ENCODE measurements at places on chromosomes 12 and 14. TPM values are rescaled to one million over a fixed set of nuclear protein-coding genes. Genes with fewer than 3 reads are reported as not detected.

DNA sequence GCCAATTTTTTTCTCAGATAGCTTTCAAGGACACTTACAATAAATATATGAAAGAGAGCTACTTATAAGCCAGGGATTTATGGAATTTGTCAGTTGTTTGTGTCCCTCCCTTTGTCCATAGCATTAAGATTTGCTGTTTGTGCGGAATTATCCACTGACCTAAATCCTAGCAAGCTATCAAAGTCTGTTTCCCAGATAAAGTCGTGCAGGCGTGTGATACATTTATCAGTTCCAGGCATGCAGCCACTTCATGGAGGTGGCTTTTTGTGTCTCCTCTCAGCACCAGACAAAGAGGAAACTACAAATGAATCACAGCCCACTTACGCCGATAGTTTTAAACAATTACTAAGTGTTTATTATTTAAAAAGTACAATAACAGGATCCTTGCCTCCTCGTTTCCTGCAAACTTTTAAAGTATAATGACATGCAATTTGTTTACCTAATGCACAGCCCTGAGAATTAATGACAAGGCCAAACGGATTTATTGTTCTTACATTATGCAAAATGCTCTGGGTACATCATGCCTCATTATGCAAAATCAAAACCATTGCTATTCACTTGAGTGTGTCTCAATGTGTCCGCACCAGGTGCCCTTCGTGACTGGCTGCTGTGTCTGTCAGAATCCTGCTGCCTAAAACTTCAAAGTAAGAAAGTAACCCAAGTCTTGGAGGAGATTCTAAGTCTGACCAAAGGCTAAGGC, 423.2 kb downstream of the GLT1D1 start:
- H3K36me3 ChIP-seq: no peaks in the 10 kb centered on the region
- DNase-seq: no peak
- no peak overlapping the region for H3K4me3 ChIP-seq

DNA sequence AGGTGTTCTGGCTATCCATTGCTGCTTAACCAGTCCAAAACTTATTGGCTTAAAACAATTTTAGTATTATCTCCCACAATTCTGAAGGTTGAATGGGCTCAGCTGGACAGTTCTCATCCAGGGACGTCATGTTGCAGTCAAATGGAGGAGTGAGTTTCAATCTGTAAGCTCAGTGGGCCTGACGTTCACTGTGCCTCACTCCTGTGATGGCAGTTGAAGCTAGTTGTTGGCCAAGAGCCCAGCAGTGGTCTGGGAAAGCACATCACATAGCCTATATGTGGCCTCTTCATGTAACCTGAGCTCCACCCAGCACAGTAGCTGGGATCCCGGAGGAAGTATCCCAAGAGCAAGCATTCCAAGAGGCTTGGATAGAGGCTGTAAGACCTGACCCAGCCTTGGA, 40.6 kb upstream of the CDKN3 start:
- H3K4me1 ChIP-seq: no peaks in the 10 kb centered on the region
- H3K36me3 ChIP-seq: no peaks in the 10 kb centered on the region
- no peak for DNase-seq
- no peaks in the 10 kb centered on the region for H3K27me3 ChIP-seq

The FITM1 gene
- total RNA-seq: not detected

The DDIT3 gene
- total RNA-seq: 43.3 TPM

GRCh38 chr14:94180655-94181271, 6.6 kb downstream of the PPP4R4 start:
- no peak overlapping the region for H3K4me3 ChIP-seq
- H3K4me1 ChIP-seq: peaks cover under 1% of the 10 kb centered on the region
- H3K27ac ChIP-seq: no peak overlapping the region

The CCDC175 gene
- not detected for total RNA-seq

DNA sequence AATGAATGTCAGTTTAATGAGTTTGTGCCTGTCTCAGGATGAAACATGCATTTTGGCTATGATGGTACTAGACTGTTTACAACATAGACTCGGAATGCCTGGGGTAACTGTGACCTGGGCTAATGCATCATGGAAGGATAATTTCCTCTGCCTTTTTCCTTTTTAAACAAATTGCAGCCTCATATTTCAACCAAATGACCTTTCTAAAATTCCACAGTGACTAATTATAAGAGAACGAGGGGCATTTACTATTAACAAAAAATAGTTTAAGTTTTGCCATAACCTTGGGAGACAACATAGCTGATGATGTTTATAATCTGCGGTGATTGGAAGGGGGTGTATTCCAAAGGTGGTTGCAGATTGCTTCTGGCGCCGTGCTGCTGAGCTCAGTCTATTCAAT, 1140.5 kb downstream of the GALC start:
- DNase-seq: no peak
- no peak overlapping the region for H3K27ac ChIP-seq
- no peaks in the 10 kb centered on the region for H3K36me3 ChIP-seq
- no peaks in the 10 kb centered on the region for H3K4me1 ChIP-seq
- no peak overlapping the region for H3K4me3 ChIP-seq

- H3K4me1 ChIP-seq: no peaks in the 10 kb centered on the region
- H3K4me3 ChIP-seq: no peak overlapping the region
- H3K27me3 ChIP-seq: no peaks in the 10 kb centered on the region
- no peaks in the 10 kb centered on the region for H3K36me3 ChIP-seq
- DNase-seq: no peak
- H3K27ac ChIP-seq: no peak overlapping the region
These were observed 10.1 kb downstream of the AKAP6 start for GRCh38 chr14:32339188-32339587.

The POMT2 gene
- 17.1 TPM for total RNA-seq

DNA sequence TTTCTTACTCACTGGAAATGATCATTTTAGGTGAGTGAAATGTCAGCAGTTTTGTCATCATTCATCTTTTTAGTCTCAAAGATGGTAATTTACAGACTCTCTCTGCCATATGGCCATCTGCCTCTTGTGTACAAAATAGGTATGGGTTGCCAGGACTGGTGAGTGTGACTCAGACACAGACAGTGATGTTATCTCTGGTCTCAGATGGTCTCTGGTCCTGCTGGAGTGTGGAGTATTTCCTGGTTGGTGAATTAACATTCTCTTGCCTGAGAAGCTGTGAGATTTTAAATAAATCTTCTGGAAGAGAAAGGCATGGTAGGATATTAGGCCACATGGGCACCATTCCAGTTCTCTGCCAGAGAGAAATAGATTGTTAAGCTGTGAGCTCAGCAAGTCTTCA, 207.0 kb downstream of the ATP23 start:
- H3K27me3 ChIP-seq: no peaks in the 10 kb centered on the region
- no peaks in the 10 kb centered on the region for H3K4me1 ChIP-seq
- no peak overlapping the region for H3K4me3 ChIP-seq
- no peak overlapping the region for H3K27ac ChIP-seq

DNA sequence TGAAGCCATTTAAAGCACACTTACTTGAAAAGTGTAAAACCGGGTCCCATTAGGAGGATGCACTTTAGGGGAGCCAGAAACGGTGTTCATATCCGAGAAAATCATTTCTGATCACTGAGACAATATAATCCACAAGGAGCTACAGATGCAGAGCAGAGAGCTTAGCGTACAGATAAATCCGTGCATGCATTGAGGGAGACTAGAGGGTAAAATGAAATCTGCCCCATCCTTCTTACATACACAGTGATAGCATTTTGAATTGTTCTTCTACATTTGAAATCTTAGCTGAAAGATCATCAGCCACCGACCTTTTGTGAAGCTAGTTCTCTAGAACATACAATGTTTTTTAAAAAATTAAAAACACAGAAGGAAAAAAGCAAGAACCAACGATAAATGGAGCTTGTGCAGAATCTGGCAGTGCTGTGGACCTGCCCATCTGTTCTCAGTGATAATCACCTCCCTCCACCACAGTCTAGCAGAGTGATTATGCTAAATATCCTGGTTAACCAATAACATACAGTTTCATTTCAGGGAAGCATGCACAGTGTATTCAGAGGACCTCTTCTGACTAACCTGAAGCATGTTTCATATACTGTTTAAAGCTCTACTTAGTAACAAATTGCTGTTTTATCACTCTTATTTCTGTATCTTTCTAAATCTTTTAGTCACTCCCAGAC, 161.1 kb downstream of the PPFIA2 start:
- H3K27me3 ChIP-seq: no peaks in the 10 kb centered on the region
- H3K4me1 ChIP-seq: no peaks in the 10 kb centered on the region
- H3K36me3 ChIP-seq: no peaks in the 10 kb centered on the region
- no peak for DNase-seq

DNA sequence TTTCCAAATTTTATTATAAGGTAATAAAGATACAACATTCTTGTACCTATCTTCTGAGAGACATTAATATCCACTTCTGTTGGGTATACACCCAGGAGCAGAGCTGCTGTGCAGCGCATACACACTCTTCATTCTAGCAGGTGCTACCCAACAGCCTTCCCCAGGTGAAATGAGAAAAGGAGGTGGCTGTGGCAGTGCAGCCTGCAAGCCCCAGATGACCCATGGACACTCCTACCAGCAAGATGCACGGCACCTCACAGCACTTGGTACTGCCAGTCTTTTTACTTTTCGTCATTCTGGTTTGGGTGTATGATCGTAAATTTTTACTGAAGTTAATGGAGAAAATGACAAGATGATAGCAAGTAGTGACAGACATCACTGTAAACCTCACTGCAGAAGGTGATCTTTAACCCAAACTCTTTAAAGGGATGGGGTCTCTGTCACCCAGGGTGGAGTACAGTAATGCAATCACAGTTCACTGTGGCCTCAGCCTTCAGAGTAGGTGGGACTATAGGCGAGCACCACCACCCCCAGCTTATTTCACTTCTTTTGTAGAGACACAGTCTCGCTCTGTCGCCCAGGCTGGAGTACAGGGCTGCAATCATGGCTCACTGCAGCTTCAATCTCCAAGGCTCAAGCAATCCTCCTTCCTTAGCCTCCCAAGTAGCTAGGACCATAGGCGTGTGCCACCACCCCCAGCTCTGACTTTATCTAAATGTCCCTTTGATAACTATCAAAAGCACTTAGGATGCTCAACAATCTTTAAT, 26.5 kb downstream of the VPS37B start:
- no peaks in the 10 kb centered on the region for H3K27me3 ChIP-seq
- DNase-seq: peak; percentile 27
- peaks cover 15% of the 10 kb centered on the region for H3K36me3 ChIP-seq
- no peaks in the 10 kb centered on the region for H3K4me1 ChIP-seq
- no peak overlapping the region for H3K4me3 ChIP-seq

DNA sequence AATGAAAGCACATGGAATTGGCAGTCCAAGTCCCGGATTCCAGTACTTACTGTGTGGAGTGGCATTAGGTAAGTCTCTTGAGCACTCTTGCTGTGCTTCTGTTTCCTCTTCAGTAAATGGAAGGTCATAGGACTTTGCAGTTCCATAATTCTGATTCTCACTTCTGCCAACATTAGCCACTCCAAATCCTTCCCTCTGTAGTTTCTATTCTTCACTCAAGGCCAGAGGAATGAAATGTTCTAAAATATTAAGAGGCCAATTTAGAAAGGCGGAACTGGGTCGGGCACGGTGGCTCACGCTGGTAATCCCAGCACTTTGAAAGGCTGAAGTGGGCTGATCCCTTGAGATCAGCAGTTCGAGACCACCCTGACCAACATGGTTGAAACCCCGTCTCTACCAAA, 19.8 kb upstream of the SLC5A8 start:
- H3K27me3 ChIP-seq: no peaks in the 10 kb centered on the region
- DNase-seq: no peak
- H3K4me1 ChIP-seq: no peaks in the 10 kb centered on the region

The CFAP54 gene
- 1.1 TPM for total RNA-seq

DNA sequence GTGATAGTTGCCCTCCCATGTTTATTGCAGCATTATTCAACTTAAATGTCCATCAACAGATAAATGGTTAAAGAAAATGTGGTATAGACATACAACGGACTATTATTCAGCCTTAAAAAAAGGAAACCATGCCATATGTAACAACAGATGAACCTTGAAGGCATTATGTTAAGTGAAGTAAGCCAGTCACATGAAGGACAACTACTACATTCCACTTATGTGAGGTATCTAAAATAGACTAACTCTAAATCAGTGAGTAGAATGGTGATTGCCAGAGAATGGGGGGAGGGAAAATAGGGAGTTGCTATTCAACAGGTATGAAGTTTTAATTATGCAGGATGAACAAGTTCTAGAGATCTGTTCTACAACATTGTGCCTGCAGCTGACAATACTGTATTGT, 10.1 kb downstream of the PCNX4 start:
- no peaks in the 10 kb centered on the region for H3K36me3 ChIP-seq
- DNase-seq: no peak
- no peak overlapping the region for H3K27ac ChIP-seq
- no peak overlapping the region for H3K4me3 ChIP-seq
- H3K27me3 ChIP-seq: no peaks in the 10 kb centered on the region

- no peaks in the 10 kb centered on the region for H3K36me3 ChIP-seq
- H3K27me3 ChIP-seq: no peaks in the 10 kb centered on the region
- no peak overlapping the region for H3K4me3 ChIP-seq
- no peak overlapping the region for H3K27ac ChIP-seq
These were observed 198.6 kb upstream of the CAND1 start for GRCh38 chr12:67070604-67071003.

The LYZ gene
- 70.6 TPM for total RNA-seq

DNA sequence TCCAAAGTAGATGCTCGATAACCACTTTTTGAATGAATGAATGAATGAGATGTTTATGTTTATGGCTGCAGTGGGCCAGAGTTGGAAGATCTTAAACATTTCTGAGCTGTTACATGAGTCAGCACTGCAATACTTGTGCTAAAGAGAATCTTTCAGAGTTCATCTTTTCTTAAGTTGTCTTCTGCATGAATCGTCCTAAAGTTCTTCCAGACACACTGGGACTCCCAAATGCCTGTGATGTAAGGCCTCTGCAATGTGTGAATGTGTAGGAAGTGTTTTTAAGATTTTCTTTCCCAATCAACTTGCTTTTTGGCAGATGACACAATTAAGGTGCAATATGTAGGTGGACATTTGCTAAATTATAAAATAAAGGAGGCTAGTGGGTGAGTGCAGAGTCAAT, 50.3 kb upstream of the TRIM9 start:
- no peaks in the 10 kb centered on the region for H3K36me3 ChIP-seq
- no peak overlapping the region for H3K27ac ChIP-seq
- no peaks in the 10 kb centered on the region for H3K4me1 ChIP-seq
- DNase-seq: no peak
- H3K4me3 ChIP-seq: no peak overlapping the region
- H3K27me3 ChIP-seq: no peaks in the 10 kb centered on the region

DNA sequence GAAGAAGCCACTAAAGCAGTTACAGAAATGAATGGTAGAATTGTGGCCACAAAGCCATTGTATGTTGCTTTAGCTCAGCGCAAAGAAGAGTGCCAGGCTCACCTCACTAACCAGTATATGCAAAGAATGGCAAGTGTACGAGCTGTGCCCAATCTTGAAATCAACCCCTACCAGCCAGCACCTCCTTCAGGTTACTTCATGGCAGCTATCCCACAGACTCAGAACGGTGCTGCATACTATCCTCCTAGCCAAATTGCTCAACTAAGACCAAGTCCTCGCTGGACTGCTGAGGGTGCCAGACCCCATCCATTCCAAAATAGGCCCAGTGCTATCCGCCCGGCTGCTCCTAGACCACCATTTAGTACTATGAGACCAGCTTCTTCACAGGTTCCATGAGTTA, 21.5 kb upstream of the SRGAP1 start:
- H3K27ac ChIP-seq: no peak overlapping the region
- no peaks in the 10 kb centered on the region for H3K27me3 ChIP-seq
- H3K36me3 ChIP-seq: no peaks in the 10 kb centered on the region

All from sigmoid colon (tissue), 7 donors.